Activated CD8-positive, alpha-beta memory T cell treated with anti-CD3 and anti-CD28 coated beads for 1 hour (primary cell): ENCODE measurements at places on chromosomes 2 and 18.

- no peak for DNase-seq
Measured at GRCh38 chr2:207330912-207331311, 165.2 kb upstream of the KLF7 start.

- DNase-seq = peak; percentile 38
Measured at GRCh38 chr2:168455645-168456520, at the start of gene CERS6. CERS6 (plus strand) TSS chr2:168456272; CDS start chr2:168456449, 177 bp downstream.

DNA sequence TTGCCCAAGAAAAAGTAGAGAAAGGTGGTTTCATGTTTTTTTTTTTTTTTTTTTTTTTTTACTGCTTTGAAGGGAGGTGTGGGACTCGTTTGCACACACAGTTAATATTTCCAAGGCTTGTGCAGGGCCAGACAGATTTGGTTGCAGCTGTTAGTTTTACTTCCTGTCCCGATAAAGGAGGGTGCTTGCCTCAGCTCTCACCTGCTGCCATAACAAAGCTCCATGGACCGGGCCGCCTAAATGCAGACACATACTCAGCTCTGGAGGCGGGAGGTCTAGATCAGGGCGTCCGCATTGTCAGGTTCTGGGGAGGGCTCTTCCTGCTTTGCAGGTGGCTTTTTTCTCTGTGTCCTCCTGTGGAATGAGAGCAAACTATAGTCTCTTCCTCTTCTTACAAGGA lies 69.9 kb downstream of the ODC1 start:
- no peak for DNase-seq

- no peak for DNase-seq
Measured at GRCh38 chr2:17915811-17916518, 37.5 kb downstream of the KCNS3 start.

- DNase-seq = no peak
Measured at GRCh38 chr18:10461989-10462388, 7.6 kb downstream of the APCDD1 start.

- no peak for DNase-seq
Measured at GRCh38 chr2:75134860-75135259, 64.5 kb downstream of the TACR1 start.

- DNase-seq = no peak
Measured at GRCh38 chr2:309148-309953, 21.5 kb upstream of the ALKAL2 start.

DNA sequence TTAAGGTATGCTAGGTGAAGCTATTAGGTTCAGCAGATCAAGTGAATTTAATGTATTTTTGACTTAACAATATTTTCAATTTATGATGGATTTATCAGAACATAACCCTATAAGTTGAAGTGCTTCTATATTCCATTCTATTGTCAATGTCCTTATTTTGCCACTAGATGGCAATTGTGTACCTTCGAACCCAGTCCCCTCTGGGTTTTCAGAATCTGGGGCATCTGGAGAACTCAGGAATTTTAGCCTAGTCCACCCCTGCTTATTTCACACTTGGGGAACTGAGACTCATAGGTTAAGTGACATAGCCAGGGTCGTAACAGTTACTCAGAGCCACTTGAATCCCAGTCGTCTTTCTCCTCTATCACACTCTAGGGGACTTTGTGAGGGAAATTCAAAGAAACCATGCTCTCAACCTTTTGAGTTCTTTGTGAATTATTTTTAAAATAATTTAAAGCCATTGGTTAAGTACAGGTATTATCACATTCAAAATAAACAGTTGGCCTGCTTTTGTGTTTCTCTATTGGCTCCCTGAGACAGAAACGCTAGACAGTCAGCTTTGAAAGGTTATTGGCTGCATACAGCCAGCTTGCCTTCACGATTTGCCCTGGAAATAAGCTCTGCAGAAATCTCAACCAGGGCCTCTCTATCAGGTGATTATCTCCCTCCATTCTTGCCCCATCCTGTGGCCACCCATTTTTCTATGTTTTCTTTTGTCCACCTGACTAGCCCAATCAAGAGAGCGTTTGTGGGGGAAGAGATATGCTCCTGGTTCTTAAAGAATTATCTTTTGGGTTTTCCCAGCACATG lies 145.0 kb downstream of the TTC27 start:
- no peak for DNase-seq

GRCh38 chr2:178473931-178474330 lies 4.5 kb downstream of the FKBP7 start:
- DNase-seq = no peak

DNA sequence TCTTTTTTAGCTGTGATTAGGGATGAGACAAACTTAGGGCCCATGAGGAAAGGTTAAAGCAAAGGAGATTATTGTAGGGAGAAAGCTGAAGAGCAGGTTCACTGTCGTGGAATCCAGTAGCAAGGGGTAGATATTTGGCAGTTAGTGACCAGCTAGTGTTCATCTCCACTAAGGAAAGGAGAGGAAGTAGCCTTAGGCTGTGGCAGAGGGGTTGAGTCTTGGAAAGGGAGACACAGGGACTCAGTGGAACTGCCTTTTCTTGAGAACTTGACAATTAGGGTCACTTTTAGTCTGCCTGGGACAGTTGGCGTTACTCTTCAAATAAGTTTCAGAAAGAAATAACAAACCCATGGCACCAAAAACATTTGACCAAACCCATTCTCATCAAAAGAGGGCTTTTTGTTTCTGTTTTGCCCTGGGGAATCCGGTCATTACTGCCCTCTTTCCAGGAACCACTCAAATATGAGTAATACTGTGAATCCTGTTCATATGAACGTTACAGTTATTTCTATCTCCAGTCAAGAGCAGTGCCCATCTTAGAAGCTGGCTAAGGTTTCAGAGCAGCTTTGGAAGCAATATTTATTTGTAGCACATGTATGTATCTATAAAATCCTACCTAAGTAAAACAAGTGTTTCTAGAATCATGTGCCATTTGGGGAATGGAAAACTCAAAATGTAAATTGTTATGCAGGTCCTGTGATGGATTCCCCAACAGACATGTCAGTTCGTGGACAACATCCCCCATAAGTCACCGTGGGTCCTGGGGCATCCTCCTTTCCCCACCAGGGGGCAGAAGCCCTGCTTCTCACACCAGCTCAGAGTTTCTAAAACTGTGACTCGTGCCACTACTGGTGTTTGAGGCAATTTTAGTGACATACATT lies 77.3 kb upstream of the PHLPP1 start:
- peak; percentile 18 for DNase-seq

DNA sequence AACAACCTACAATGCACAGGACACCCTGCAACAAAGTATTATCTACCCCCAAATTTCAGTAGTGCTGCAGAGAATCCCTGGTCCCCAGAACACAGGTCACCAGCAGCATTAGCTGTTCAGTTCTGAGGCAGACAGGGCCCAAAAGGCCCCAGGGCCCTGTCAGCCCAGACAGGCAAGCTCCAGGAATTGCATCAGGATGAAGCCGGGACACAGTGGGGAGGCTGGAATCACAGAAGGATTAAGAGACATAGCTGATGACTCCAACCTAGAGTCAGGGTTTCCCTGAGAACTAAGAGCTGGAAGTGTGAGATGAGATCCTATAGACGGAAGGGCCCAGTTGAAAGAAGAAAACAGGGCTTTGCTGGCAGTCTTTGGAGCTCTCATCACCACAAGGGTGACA lies 148.1 kb downstream of the GALNT14 start:
- no peak for DNase-seq

DNA sequence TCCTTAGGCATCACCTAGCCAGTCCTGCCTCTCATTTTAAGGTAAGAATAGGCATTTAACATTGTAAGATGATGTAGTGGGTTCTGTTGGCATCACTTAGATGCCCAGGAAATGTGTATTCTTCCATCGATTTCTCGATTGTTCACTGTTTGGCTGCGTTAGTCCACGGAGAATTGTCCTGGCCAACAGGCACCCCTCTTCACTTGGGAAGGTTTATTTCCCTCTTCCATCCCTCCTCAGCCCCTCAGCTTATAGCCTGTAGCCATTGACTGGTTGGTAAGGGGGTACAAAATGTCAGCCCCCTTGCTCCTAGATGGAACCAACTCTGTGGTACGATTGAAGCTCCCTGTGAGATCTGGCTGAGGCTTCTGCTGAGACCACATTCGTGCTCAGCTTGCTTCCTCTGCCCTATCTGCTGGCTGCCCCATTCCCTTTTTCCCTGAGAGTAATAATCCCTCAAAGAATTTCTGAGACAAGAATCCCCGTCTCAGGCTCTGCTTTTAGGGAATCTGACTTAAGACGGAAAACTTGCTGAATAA lies 43.4 kb downstream of the PLEKHA3 start:
- no peak for DNase-seq

DNA sequence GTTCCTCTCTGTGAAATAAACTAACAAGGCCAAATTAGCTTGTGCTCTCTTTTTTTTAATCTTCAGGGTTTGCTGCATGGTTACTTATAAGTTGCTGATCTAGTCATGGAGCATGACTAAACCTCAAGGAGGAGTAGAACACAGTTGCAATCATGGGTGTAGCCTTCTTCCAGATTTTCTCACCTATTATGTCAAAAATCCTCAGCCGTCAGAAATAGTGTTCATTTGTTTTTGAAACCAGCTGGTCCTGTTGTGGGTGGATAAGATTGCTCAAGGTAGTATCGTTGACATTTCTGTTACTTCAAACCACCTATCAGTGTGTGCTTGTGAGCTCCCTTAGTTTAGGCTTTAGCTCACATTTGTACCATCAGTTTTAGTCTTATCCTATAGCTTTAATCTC lies 11.2 kb downstream of the RELCH start:
- DNase-seq = no peak

GRCh38 chr2:197596766-197597165 lies 78.6 kb downstream of the RFTN2 start:
- no peak for DNase-seq

DNA sequence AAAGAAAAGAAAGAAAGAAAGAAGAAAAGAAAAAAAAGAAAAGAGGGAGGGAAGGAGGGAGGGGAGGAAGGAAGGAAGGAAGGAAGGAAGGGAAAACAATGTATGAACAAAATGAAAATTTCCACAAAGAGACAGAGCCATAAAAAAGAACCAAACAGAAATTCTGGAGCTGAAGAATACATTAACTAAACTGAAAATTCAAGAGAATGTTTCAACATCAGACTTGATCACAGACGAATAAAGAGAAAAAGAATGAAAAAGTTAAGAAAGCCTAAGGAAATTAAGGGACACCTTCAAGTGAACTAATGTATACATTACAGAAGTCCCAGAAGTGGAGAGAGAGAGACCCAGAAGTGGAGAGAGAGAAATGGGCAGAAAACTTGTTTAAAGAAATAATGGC lies 60.9 kb upstream of the RAB6C start:
- no peak for DNase-seq

GRCh38 chr2:218003281-218003944 lies 618 bp upstream of the TNS1 start:
- no peak for DNase-seq

DNA sequence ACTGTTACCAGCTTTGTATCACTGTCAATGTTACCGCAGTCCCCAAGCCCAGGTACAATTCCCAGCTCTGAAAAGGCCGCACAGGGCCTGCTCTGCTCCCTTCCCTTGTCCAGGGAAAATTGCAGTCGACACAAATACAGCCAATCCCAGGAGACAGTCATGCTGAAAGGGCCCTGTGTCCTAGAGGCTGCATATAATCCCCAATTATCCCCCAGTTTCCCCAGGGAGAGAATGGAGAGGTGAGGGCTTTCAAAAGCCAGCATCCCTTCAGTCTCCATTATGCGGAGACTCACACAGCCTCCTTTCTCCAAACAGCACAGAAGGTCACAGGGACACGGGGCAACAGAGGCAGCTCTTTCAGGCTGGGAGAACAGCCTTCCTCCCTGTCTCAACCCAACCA lies 17.1 kb upstream of the CTIF start:
- DNase-seq = no peak
